ENCODE measurements at places on chromosomes 1 and 21.

DNA sequence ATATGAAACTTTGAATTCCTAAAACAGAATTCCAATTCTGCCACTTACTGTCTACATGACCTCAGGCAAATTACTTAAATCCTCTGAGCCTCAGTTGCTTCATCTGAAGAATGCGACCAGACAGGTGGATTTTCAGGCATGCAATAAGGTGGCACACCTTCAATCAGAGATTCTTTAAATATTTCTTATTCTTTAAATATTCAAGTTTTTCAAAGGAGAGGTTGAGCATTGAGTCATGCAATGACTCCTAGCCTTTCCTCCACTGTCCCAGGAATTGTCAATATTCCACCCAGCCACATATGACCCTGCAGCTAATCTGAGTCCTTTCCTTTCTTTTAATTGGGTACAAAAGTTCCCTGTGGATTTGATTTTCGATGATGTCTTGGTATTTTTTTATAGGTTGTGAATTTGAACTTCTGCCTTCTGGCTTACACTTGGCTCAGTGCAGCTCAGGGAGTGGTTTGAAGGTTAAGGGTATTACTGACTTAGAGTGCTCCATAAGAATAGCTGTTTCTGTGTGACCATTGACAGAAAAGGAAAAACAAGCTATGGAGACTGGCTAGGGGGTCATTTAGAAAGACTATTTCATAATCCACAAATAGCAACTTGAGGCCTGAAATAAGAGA, 52.2 kb upstream of the PRDX6 start:
- no peak for DNase-seq

DNA sequence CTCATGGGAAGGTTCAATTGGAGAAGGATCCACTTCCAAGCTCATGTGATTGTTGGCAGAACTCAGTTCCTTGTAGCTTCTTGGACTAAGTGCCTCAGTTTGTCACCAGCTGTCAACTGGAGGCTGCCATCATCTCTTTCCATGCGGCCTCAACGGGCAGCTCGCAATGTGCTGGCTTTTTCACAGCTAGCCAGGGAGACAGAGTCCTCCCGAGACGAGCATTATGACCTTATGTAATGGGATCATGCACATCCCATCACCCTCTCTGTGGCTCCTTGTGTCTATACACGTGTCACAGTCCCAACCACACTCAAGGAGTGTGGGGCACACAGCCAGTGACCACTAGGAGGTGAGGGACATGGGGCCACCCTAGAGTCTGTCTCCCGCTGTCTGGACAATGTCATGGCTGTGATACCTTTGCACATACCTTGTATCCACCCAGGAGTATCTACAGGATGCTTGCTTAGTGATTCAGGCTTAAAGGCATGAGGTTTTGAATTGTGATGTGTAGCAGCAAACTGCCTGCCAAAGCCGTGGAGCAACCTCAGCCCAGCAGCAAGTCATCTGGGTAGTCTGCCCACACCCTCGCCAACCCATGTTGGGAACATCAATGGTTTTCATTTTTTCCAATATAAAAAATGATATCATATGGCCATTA, 3.9 kb upstream of the KRTAP10-6 start:
- DNase-seq: no peak

DNA sequence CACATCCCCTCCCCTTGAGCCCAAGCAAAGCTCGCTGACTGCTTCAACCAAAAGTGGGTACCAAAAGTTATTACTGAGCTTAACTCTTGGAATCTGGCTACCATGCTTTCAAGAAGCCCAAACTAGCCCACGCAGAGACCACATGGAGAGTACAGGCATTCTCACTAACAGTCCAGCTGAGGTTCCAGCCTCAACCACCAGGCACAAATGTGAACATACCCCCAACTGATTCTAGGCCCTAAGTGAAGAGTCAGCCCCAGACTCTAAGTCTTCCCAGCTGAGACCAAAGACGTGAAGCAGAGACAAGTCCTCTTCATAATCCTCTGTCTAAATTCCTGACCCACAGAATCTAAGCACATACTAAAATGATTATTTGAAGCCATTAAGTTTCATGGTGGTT, 36.8 kb downstream of the EVI5 start:
- no peak for DNase-seq

- DNase-seq: no peak
Observed at GRCh38 chr1:225545649-225546048, 107.3 kb downstream of the ENAH start.

DNA sequence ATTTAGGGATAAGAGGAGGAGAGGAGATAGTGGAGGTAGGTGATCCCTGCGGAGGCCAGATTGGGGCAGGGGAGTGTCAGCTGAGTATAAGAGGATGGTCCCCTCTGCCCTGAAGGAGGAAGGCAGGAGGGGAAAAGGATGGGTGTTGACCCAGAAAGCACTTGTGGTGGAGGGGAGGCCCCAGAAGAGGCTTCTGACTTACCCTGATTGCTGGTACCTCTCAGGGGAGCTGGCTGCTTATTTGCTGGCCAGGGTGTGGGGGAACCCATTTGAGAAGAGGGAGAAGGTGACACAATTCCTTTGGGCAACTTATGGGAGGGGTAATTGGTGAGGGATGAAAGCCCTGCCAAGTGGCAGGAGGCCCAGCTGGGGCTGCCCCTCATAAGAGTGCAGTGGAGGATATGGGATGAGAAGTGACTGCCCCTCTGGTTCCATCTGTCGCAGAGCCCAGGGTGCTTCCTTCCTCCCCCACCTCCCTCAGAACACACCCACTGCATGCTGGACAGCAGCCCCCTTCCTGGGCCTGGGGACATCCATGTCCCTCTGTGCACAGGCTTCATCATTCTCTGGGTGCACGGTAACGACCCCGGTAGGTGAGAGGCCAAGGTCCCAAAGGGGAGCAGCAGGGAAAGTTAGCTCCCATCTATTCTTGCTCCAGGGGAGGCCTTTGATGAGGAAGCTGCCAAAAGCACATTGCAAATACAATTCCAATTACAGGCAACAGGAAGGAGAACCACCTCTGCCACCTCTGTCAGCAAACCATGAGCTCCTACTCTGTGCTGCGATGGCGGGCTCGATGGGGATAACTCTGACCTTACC, 1.4 kb upstream of the PCSK9 start:
- no peak for DNase-seq

- no peak for DNase-seq
Observed at GRCh38 chr1:50970509-50970887, 453 bp downstream of the CDKN2C start.

DNA sequence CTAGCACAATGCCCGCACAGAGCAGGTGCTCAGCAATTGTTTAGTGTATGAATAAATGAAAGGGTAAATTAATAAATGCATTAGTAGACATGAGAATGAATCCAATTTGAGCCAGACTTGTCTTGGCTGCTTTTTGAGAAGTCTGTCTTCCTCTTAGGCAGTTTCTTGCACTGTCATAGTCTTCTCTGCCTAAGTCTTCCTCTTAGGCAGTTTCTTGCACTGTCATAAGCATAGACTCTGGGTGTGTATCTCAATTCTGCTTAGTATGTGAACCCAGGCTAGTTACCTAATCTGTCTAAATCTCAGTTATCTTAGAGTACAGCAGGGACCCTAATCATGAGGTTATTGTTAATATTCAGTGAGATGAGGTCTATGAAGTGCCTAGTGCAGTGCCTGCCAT, 27.2 kb downstream of the NHLH2 start:
- no peak for DNase-seq

GRCh38 chr1:25875154-25875855, at the start of gene PAQR7:
PAQR7 (minus strand) TSS chr1:25875708; CDS start chr1:25863839, 11,869 bp downstream.
- peak; percentile 74 for DNase-seq

DNA sequence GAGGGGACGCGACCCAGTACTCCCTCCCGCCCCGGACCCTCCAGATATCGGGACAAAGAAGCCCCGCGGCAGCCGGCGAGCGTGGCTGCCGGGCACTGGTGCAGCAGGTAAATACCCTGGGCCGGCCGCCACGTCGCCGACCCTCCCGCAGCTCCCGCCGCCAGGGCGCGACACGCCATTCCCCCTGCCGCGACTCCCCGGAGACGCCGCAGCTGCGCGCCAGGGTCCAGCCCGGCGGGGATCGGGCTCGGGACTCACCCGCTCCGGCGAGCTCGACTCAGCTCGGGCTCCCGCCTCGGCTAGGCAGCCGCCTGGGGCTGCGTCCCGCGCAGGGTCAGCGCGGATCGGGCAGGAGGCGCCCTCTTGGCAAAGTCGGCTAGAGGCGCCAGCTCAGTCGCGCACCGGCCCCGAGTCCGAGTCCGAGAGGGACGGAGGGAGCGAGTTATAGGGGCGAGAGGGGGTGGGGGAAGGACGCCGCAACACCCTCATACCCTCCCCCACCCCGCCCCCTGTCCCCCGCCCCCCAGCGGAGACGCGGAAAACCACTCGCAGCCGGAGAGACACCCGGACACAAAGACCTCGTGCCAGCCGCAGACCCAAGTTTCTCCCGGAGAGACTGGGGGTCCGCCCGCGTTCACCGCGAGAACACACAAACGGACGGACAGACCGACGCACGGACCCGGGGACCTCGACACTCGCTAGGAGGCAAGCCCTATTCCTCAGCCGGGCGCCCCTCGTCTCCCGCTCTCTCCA, 985 bp downstream of the SYT6 start:
- peak; percentile 33 for DNase-seq

DNA sequence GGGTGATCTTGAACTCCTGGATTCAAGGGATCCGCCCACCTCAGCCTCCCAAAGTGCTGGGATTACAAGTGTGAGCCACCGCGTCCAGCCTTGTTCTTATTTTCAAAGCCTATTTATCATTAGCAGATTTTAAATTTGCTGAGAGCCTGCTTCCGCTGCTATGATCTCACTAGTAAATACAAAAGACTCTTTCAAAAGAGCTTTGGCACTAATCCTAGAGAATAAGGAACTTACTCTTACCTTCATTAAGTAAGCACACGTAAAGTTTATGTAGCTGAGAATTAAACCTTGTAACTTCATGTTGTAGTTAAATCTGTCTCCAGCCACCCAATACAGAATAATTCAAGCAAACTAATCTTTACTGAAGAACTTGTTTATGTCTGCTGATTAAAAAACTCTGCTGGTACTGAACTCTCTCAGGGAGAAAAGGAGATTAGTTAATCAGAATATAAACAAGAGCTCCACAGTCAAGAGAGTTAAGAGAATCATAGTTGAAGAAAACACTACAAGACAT, 72.3 kb downstream of the RUSC1 start:
- no peak for DNase-seq

- DNase-seq: no peak
Observed at GRCh38 chr1:60227601-60228000, 154.0 kb upstream of the C1orf87 start.

GRCh38 chr1:41905093-41905675, 13.5 kb downstream of the HIVEP3 start:
- DNase-seq: no peak

GRCh38 chr21:42117229-42117966, 46.3 kb downstream of the UMODL1 start:
- peak; percentile 67 for DNase-seq

- no peak for DNase-seq
Observed at GRCh38 chr1:31421371-31422040, 8.5 kb downstream of the SERINC2 start.

- no peak for DNase-seq
Observed at GRCh38 chr1:150619576-150620509, 9.6 kb downstream of the ENSA start.

- no peak for DNase-seq
Observed at GRCh38 chr1:164780111-164780812, 221.3 kb downstream of the PBX1 start.

DNA sequence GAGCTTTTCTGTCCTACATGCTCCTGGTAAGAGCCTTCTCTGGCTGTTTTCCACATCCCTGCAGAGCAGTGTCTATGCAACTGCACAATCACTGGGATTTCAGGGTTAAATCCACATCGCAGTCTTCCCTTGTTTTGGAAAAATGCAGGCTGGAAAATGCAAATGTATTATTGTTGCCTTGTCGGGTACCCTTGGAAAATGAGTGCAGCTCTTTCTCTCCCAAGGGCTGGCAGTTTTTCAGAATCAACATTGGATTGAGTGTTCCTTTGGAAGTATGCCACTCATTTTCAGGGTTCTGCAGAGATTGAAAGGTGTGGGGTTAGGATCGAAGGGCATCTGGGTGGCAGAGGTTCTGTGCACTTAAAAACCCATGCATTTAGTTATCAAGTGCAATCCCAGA, 3.2 kb downstream of the NOS1AP start:
- DNase-seq: no peak

DNA sequence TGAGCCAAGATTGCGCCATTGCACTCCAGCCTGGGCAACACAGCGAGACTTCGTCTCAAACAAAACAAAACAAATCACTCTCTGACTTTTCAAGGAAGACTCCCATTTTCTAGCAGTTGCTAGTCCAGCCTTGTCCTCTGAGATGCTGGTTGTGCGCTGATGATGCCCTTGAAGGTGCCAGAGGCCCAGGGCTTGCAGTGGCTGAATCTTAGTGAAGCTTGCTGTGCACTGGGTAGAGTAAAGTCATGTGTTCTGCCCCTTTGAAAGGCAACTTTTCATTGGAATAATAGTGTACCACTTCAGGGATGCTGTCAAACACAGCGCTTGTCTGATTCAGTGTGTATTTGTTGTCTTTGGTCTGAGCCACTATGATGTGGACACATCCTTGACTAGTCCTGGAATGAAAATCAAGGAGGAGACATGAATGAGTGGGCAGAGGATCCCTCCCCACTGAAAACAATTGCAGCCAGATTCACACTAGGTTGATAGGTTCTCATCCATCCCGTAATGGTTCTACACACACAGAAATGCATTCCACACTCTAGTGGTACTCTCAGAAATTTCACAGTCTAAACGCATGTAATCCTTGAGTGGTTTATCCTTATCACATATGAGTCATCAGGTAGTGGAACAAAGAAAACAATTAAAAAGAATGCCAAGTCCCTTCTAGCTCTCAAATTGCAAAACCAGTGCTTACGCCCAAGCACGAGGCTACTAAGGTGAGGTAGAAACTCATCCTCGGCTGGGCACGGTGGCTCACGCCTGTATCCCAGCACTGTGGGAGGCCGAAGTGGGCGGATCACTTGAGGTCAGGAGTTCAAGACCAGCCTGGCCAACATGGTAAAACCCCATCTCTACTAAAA, 17.8 kb upstream of the TDRD10 start:
- DNase-seq: no peak

- DNase-seq: peak; percentile 82
Observed at GRCh38 chr1:203467550-203467921, 8.1 kb upstream of the PRELP start.

- DNase-seq: no peak
Observed at GRCh38 chr21:33801424-33802405, 113.9 kb downstream of the ATP5PO start.

GRCh38 chr1:116312681-116313069, 60.4 kb upstream of the ATP1A1 start:
- DNase-seq: no peak

DNA sequence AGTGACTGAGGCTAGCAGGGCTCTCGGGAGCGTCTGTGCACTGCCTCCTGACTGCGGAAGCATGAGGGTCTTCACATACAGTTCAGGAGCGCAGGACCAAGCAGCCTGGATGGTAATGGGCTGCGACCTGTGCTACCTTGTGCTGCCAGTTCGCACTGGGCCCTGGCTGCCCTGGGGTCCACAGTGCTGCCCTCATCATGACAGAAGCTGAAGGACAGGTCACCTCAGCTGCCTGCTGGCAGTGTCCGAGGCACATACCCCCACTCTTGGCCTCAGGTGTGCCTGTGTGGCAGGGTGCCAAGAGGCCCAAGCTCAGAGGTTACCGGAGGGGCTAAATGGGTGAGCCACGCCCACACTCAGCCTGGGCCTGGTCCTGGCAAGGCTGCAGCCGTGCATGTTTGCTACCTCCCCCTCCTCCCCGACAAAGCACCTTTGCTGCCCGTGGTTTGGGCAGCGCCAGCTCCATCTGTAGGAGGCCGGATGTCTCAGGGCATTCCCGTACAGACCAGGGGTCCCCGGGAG, 4.4 kb downstream of the JMJD4 start:
- no peak for DNase-seq

- no peak for DNase-seq
Observed at GRCh38 chr1:98086796-98087441, 166.1 kb upstream of the DPYD start.
